Jurkat, Clone E6-1 (cell line): ENCODE measurements at places on chromosomes 1 and 21.

DNA sequence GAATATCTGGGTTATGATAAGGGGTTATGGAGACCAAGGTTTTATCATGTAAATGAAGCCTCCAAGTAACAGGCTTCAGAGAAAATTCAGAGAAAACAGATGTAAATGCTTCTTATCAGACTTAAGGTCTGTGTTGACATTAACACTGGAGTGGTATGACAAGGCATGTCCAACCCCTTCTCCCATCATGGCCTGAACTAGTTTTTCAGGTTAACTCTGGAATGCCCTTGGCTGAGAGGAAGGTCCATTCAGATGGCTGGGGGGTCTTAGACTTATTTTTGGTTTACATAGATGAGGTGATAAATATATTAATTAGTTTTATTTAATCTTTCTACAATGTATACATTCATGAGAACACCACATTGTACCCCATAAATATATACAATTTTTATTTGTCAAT is 399.6 kb downstream of the TBX15 start:
- DNase-seq, result no peak

- no peak for DNase-seq
Measured at GRCh38 chr1:54575161-54575560, 27.1 kb downstream of the ACOT11 start.

- no peak for DNase-seq
Measured at GRCh38 chr1:168469690-168470089, 74.1 kb downstream of the XCL2 start.

DNA sequence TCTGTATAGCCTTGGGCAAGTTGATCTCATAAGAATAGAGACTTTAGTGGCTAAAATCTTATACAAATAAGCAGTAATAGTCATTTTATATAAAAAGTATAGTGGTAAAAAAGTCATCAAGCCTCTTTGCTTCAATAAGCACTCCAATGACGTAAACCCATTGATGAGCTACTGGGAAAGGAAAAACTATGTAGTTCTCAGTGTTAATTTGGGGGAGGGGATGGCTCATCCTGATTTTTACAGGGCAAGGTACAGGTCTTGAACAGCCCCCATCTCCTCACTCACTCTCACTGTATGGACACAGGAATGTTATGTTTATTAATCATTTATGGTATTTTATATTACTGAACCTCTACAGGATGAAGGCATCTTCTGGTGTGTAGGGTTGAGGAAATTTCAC is 38.1 kb upstream of the CD55 start:
- DNase-seq, result no peak

DNA sequence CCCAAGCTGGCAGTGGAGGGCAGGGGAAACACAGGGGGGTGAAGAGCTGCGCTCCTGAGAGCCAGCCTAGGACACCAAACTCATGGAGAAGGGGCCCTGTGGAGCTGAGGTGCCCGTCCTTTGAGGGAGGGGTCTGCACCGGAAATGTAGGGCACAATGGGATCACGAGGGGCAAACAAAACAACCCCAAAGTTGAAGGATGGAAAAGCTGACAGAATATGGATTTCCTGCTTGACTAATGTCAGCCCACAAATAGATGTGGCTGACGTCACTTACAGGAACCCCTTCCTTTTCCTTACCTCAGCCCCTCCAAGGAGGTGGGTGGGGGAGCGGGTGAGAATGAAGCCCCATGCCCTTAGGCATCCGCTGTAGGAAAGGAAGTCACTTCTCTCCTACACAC is 110.9 kb downstream of the KCNN3 start:
- peak; percentile 51 for DNase-seq

DNA sequence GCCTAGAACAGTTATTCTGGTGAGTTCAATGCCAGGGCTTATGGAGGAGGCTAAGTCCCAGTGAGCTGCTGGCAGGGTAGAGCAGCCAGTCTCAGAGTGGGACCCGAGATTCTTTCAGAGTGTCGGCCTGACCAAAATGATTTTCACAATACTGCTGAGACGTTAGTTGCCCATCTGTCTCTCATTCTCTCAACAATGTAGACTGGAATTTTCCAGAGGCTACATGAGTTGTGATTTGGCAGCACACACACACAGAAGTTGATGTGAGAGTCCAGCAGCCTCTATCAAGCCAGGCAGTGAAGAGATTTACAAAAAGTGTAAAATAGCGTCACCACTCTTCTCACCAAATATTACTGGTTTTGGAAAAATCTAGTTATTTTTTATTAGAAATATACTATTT is 21.7 kb downstream of the CACNA1S start:
- DNase-seq, result no peak

DNA sequence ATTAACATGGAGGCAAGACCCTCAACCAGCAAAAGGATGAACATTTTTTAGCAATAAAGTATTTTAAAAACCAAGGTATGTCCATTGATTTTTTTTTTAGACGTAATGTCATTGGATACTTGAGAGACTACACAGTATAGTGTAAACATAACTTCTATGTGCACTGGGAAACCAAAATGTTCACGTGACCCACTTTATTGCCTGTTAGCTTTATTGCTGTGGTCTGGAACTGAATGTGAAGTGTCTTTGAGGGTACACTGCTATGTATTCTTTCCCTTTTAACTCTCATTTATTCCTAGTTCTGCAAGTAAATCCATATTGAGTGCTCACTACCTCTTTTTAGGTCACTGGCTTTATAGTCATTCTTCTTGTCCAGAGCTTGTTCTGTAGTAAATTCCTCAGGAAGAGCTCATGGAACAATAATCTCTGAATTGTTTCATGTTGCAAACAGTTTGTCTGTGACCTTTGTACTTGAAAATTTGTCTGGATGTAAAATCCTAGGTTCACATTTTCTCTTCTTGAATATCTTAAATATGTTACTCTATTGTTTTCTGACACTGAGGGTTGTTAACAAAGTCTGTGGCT is 20.6 kb downstream of the ABCD3 start:
- DNase-seq, result peak; percentile 35

- DNase-seq, result no peak
Measured at GRCh38 chr21:24881506-24881905, 725.8 kb downstream of the MRPL39 start.
